NCI-H510A treated with DMSO at 0.1 percent for 48 hours (cell line): ENCODE measurements at places on chromosomes 1 and 21.

GRCh38 chr1:89538361-89538760, 13.7 kb downstream of the LRRC8B start:
- DNase-seq = no peak

- DNase-seq = no peak
Observed at GRCh38 chr1:5651964-5652821, 340.0 kb downstream of the NPHP4 start.

DNA sequence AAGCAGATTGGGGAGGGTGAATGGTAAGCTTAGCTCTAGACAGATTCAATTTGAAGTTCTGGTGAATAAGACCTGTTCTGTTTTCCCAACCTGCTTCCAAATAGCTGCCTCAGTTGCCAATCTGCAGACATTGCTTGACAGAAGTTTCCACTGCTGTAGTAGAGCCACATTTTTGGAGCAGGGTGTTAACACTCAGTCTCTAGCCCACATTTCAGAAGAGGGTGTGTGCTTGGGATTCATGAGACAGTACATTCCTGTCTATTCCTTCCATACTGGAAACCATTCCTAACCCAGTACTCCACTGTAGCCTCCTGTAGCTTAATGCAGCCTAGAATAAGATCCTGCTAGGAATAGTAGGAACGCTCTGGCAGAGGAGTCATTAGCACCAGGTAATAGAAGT, 450.5 kb downstream of the NUF2 start:
- no peak for DNase-seq

GRCh38 chr1:243638186-243638585, 211.9 kb downstream of the AKT3 start:
- DNase-seq = no peak

DNA sequence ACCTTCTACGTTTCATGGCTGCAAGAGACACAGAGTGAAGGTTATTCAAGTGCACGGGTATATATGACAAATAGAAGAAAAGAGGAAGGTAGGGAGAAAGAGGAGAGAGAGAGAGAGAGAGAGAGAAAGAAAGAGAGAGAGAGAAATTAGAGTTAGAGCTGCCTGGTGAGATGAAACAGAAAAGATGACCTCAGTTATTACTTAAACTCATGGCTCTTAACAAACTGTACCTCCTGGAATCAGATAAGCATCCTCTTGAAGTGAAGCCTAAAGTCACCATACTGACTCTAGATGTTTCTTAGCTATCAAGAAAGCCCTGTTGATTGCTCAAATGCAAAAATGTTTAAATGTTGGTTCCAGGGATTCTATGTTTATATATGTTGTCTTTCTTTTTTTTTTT, 597.7 kb upstream of the ZP4 start:
- DNase-seq = no peak
